Stimulated activated CD8-positive, alpha-beta memory T cell treated with anti-CD3 and anti-CD28 coated beads, Interleukin-15, amount 100 ng/mL, for 1 hour (primary cell): ENCODE measurements at places on chromosomes 3 and 15.

DNA sequence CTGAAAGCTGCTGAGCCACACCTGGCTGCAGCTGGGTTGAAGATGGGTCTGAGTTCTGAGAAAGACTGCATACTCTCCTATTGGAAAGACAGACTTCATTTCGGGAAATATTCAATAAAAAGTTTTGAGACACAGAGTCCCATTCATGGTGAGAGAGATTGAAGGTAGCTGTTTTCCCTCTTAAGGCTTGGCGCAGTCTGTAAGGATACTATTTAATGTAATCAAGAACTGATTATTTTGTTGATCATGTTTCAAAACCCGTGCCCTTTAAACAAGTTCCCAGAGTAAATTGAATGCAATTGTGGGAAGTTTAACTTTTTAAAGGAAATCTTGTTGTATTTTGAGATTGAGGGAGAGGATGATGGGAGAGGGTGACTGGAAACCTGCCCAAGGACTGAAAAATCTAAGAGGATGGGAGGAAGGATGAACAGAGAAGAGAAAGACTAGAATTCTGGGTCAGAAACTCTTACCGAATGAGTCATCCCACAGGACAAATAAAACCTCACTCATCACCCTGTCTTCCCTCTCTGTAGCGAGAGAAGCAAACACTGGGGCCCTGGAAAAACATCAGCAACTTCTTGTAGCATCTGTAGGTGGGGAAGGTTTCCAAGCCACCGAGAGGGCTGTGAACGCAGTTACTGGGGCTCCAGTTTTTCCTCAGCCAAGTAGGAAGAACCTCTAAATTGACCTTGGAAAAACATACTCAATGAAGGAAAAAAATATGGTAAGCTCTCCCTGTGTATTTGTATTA, 193.2 kb upstream of the TPRG1 start:
- DNase-seq, result no peak

DNA sequence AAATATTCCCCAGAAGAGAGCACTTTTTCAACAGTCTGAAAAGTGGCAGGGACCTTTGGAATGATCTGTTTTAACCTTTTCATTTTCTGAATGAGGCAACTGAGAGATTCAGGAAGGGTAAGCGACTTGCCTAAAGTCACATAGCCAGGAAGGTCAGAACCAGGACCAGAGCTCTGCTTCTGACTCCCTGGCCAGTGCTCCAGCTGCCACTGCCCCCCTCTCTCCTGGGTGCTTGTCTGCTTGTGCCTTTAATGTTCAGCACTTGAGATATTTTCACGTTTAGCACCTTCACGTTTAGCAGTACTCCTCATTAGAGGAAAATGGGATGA, 68.3 kb downstream of the SMAD3 start:
- no peak for DNase-seq

GRCh38 chr3:130946882-130947281, 53.0 kb downstream of the ATP2C1 start:
- no peak for DNase-seq

- no peak for DNase-seq
Measured at GRCh38 chr3:168859574-168859973, 763.9 kb upstream of the GOLIM4 start.

- no peak for DNase-seq
Measured at GRCh38 chr3:8385848-8386620, 115.6 kb upstream of the LMCD1 start.

- DNase-seq, result no peak
Measured at GRCh38 chr3:106013971-106014370, 145.2 kb upstream of the CBLB start.

DNA sequence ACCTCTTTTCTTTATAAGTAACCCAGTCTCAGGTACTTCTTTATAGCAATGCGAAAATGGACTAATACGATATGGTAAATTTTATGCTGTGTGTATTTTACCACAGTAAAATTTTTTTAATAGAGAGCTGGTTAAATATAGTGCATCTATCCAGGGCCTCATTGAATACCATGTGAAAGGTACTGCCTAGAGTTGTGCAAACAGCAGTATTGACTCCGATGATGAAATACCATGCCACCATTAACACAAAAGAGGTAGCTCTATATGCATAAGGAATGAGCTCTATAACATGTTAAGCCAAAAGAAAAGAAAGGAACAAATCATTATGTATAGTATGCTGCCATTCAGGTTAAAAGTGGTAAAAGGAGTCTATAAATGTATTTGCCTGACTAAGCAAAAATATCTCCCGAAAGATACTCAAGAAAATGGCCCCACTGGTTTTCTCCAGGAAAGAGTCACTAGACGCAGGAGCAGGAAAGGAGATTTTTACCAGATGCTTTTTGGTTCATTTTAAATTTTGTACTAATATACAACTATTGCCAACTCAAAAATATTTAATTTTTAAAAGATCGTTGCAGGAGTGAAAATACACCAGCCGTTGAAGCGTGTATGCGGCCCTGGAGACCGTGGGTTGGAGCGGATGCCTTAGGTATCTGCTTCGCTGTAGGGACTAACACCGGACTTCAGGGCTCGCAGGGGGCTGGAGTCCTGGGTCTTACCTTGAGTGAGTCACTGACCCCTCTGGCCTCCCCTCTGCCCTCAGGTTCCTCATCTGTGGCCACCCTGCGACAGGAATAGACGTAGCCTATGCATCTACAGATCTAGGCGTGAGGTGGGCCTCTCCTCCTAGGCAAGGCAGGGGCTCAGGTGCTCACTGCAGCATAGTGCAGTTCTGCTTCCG, 120.1 kb downstream of the CHSY1 start:
- no peak for DNase-seq

DNA sequence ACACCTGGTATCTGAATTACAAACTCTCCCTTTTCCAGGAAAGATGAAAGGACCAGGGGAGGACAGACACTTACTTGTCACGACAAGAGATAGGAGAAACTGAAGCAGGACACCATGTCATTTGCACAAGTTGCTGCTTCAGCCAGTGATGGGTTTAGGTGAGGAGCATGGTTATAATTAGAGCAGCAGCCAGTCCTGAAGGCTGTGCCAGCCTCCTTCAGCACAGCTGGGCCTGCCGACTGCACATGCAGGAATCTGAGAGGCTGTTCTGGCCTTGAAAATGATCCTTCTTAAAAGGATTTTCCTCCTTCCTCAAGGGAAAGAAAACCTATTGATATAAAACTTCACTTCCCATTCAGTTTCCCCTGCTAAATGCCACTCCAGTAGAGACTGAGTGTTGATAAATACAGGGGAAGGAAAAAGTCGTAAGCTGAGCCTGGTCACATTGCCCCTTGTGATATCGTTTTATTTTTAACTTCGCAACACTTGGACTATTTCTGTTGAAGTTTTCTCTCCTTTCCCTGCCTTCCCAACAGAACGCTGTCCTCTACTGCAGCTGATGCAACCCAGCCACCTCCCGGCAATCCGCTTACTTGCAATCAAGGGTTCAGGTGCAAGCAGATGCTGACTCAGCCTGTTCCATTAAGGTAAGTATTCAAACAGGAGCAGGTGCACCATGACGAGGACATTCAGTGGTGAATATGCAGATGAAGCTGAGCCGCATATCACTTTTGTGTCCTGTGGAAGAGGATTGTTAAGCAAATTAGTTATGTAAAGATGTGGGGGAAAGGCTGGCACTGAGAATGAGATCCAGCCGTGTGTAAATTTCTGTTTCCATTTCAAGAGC, at the start of gene FBXO40:
Gene FBXO40 (plus strand): TSS at position 524 of the 847 bp plus-strand sequence. CDS start 27,197 bp downstream, outside the sequence.
- no peak for DNase-seq

DNA sequence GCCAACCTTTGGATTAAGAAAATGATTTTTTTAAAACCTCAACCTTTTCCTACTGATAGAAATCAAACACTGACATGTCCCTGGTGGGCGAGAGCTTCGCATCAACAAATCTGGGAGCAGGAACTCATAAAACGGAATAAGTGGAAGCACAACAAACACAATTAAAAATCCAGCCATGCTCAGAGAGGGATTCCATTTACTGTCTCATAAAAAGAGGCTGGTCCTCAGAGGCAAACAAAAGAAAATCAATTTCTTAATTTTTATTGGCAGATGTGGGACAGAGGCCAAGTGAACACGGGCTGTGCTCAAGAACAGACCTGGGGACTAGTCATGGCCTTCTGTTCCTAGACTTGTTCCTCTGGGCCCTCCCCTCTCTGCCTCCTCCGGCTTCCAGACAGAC, 214.5 kb downstream of the NTRK3 start:
- DNase-seq, result no peak

- DNase-seq, result no peak
Measured at GRCh38 chr3:54967731-54968161, 39.9 kb upstream of the LRTM1 start.

- no peak for DNase-seq
Measured at GRCh38 chr15:58805095-58805494, 34.0 kb downstream of the MINDY2 start.

DNA sequence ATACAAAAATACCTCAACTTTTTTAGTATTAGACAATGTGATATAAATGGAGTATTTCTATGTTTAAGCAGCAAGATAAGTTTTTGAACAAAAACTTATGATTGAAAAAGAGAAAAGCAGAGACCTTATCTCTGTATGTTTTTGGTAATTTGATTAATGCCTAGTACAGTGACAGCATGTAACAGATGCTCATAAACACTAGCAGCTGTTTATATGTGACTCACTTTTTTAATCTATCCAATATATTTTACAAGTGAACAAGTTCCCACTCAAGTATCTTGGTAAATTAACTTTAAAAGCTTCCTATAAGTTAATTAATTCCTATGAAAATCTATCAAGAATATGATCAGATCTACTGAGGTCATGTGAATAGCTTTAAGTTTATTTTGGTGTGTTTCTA, 55.1 kb downstream of the NGLY1 start:
- no peak for DNase-seq

- DNase-seq, result no peak
Measured at GRCh38 chr15:32852771-32853170, 135.0 kb downstream of the GREM1 start.

GRCh38 chr15:72962054-72962702, 90.1 kb upstream of the NEO1 start:
- no peak for DNase-seq

- DNase-seq, result no peak
Measured at GRCh38 chr3:175941352-175941751, 1082.2 kb downstream of the NAALADL2 start.

GRCh38 chr15:78054518-78054917, 23.0 kb downstream of the TBC1D2B start:
- DNase-seq, result no peak

DNA sequence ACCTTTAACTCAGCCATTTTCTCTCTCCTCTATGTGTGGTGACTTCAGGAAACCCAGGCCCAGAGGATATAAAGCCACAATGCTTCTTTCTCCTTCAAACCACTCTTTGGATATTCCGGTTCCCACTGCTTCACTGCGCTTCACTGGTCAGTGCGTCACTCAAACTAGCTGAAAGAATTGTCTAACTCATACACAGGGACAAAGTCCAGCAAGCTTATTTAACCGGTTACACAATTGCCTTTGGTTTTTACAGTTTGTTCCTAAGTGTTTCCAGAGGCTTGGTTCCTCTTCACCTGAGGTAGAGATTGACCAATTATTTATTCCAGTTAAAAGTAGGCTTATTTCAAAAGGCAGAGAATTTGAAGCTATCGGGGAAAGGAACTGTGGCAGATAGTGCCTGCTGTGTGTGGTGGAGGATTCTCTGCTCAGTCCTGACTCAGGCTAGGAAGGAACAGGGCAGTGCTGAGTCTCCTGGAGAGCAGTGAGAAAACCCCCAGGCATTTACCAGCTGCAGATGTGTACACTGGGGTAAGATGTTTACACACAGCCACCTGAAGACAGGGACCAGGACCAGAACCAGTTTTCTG, at the start of gene HGD:
Gene HGD (minus strand): TSS at position 145 of the 587 bp plus-strand sequence. CDS start 128 bp downstream, at position 17.
- DNase-seq, result no peak

- DNase-seq, result no peak
Measured at GRCh38 chr15:100120111-100120510, 221.7 kb downstream of the ADAMTS17 start.

DNA sequence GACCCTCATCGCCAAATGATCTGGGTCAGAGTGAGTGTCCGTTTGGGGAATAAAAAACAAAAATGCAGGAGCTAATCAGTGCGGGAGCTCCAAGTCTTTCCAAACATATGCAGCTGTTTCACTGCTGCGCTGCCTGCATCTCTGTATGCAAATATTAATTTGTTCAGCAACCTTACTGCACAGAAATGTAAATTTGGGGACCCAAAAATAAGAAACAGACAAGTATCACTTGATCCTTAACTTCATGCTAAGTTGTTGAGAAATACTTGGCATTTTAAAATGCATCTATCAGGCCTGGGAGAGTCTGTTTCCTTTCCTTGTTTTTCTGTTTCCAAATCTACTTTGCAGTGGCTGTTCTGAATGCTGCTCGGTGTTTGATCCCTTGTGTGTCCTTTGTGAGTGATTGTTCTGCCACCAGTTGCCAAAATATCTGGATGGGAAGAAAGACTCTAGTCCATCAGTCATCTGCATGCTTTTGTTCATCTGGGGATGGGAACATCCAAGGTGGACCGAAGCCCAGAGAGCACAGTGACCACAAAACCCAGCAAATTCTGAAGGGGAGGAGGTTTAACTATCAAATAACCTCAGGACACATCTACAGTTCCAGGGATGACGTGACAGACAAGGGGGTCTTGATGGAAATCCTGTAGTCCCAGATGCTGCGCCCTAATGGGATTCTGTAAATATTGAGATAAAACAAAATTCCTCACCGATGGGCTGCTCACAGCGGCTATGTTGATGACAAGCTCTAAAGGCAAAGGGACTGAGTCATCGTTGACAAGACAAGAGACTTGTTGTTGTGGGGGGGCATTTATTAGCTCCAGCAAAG, 199.5 kb upstream of the WNT5A start:
- no peak for DNase-seq

DNA sequence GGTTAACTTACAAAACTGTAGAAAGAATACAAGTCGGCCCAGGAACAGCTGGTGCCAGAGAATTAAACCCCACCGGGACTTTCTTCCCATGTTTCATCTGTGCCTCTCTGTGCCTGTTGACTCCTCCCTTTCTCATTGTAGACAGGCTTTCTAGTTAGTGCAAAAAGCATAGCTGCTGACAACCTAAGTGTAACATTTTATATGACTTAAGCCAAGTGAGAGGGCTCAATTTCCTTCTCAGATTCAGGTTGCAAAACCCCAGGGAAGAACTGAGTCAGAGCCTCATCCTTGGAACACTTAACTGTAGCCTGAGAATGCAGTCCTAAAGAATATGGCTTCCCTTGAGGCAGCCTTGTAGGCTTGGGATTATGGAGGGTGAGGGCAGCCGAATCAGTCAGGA, 302.5 kb upstream of the AZI2 start:
- DNase-seq, result no peak

- no peak for DNase-seq
Measured at GRCh38 chr15:55403531-55403930, 4.6 kb downstream of the CCPG1 start.
